ENCODE measurements at places on chromosomes 6 and 20.

DNA sequence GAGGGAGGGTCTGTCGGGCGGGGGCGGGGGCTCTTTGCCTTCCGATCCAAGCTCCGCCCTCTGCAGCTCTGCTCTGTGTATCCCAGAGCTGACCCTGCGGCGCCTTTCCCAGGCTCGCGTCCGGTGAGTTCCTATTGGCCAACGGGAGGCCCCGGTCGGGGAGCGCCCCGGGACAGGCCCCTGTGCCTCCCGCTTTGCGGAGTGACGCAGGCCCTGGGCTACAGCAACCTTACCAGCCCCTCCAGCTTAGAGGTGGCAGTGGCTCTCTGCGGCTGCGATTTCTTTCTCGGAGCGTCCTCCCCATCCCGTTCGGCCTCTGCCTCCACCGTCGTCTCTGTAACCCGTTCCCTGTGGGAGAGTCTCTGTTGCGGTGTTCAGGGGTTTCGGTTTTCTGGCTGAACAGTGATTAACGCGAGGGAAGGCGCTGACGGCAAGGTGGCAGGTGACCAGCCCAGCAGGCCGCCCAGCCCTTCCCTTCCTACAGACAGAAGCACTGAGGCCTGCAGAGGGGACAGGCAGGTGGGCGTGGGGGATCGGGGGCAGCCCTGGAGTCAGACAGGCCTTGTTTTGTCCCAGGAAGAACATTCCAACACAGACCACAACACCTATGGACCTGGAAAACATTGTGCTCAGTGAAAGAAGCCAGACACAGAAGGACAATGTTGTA, 18.1 kb upstream of the CEBPB start:
- peak; percentile 56 for DNase-seq

- no peak for DNase-seq
These were observed 195.7 kb upstream of the KCNK16 start for GRCh38 chr6:39518221-39518620.

DNA sequence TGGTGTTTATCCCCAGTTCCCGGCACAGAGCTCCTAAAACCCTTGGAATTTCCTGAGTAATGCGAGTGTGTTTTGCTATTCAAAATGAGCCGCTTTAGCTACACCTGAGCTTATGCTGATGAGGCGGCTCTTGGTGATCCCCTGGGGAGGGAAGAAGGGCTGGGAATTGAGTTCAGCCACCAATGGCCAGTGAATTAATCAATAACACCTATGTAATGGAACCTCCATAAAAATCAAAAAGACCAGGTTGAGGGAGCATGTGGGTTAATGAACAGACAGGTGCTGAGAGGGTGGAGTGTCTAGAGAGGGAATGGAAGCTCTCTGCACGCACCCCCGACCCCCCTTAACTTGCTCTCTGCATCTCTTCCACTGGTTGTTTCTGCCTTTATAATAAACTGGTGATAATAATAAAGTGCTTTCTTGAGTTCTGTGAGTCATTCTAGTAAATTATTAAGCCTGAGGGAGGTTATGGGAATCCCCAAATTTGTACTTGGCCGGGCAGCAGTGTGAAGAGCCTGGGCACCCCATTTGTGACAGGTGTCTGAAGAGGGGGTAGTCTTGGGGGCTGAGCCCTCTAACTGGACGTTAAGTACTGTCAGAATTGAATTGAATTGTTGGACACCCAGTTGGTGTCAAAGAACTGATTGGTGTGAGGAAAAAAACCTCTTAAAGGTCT, 24.6 kb upstream of the SERPINB1 start:
- DNase-seq: no peak

DNA sequence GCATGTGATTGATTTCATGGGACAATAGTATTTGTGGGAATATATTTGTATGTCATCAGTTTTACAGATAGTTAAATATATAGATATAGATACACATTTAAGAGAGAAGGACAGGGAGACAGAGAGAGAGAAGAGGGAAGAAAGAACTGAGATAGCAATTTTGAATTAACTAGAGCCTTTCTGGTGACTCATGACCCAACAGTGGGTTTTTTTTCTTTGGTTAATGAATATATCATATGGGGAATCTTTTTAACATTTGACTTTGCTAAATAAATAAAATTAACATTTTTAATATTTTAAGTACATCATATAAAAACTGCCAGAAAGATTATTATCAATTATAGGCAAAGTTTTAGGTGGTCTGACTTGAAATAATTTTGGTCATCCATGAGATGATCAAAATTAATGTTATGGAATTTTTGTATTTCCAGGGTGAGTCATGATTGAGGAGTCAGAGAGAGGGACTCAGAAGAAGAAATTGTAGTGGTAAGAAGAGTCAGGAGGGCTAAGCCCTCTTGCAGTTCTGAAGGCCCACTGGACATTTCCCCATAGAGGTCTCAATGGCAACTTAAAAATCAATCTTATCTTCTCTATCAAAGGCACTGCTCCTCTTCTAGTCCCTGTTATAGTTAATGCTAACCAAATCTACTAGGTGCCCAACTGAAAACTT, 508.1 kb upstream of the MAP3K7 start:
- no peak for DNase-seq

DNA sequence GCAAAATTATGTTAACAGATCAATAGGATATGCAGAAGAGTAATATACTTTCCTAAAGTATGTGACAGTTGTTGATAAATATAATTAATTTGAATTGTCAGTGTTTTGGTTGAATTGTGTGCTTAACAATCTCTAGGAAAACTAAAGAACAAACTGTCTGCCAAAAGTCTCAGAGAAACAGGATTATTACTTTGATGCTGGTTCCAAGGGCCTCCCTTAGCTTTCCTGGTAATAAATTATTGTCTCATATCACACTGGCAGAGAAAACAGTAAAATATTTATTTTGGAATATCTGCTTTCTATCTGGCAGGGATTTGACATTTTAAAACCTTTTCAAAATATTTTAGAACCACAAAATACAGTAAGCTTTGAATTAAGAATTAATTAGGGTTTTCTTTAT, 40.1 kb upstream of the CARMIL1 start:
- DNase-seq: no peak

- DNase-seq: no peak
These were observed 260.0 kb downstream of the FARS2 start for GRCh38 chr6:5521322-5521721.

- DNase-seq: no peak
These were observed 71.7 kb upstream of the ZMYND8 start for GRCh38 chr20:47428164-47428563.

DNA sequence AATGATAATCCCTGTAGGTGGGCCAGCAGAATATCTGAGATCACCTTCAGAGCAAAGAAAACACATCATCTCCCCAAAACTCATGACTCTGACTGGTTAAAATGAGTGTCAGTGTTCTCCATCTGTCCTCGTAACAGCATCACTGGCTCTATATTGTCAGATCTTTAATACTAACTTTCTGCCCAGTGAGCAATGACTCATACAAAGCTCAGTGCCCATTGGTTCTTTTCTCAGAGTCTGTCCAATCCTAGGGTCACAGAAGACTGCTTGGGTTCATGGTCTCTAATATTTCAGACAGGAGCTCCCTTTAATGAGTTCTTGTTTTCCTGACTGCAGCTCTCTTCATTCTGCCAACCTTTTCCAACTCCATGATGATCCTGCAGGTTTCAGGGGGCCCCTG, 36.4 kb downstream of the HLA-DPB1 start:
- DNase-seq: peak; percentile 66

- no peak for DNase-seq
These were observed 109.1 kb upstream of the PRSS16 start for GRCh38 chr6:27138406-27138805.

DNA sequence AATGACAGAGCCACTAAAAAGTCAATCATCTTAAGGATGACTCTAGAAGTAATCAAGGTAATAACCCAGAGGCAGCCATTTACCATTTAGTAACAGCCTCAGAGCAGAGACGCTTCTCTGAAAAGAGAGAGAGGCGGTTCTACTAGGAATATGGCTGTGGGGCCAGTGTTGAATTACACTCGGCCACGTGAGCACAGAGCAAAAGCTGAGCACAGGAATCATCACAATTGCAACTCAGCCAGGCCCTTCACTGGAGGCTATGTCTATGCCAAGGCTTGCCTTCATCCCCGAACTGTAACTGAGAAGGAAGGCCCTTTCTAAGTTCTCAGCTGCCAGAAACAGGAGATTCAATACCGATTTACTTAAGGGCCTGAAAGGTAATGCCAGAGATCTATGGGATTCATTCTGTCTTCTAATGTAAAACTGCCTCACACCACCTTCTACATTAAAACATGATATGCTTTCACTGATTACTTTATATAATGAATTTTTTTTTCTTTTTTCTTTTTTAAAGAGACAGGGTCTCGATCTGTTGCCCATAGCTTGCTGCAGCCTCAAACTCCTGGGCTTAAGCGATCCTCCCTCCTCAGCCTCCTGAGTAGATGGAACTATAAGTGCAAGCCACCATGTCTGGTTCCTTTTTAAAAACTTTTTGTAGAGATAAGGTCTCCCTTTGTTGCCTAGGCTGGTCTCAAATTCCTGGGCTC, 67.6 kb downstream of the NUDT3 start:
- peak; percentile 67 for DNase-seq

GRCh38 chr6:10098756-10099528, 315.9 kb downstream of the TFAP2A start:
- DNase-seq: peak; percentile 30

- DNase-seq: no peak
These were observed 322.1 kb upstream of the NT5E start for GRCh38 chr6:85127696-85128243.

DNA sequence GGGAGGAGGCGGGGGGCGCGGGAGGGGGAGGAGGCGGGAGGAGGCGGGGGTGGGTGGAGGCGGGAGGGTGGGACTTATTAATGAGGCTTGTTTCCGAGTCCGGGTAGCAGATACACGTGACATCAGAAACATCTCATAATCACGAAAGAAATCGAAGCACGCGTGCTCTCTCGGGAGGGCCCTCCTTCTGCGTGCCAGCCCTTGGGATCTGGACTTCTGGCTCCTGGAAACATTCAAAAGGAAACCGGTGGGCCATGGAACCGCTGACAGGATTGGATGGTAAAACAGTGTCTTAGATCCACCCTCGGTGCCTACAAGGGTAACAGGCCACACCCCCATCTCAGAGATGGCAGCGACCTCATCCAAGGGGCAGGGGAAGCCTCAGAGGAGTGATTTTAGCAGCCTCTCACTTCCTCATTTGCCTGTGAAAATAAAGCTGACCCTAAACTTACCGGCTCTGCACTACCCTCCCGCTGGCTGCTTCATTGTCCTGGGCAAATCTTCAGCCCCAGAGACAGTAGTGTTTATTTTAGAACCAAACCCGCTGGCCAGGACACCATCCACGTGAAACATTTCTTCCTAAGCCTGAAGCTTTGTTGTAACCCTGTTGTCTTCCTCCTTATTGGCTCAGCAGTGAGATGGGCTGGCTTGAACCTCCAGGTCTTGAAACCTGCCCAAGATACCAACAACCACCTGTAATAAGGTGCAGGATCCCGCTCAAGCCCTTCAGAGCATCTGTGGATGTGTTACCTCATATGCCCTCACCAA, 97.5 kb downstream of the PSMG4 start:
- peak; percentile 25 for DNase-seq

- no peak for DNase-seq
These were observed 78.9 kb upstream of the ISM1 start for GRCh38 chr20:13142143-13142542.

DNA sequence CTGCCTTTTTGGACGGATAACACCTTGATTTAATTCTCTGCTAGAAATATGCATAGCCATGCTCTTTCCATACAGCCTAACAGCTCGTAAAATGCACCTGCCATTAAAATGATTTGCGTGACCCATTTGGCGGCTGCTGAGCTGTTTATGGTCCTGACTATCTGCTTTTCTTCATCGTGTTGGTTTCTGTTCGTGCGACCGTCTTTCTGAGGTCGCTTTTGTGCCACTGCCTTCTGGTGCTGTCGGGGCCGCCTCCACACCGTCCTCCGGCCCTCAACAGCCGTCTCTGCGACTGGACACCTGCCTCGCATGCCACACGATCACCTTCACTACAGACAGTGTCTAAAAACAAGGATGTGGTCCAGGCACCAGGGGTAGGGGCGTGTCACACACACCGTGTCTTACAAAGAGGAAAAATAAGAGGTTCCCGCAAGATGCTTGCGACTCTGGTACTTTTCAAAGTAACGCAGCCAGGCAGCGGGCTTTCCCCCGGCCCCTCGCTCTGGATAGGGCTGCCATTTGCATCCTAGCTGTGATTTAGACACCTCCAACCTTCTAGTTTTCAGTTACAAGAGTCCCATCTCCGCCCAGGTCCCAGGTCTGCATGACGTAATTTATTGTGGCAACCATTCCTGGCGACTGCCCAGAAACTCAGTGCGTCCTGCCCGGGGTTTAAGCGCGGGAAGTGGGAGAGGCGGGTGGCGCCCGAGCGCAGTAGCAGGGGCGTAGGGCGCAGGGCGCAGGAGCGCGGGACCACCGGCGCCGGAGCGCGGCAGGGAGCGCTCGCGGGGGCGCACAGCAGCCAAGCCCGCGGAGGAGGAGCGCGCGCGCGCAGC, at the start of gene STMND1:
TSS of gene STMND1 (plus strand) at position 629 of the 836 bp plus-strand sequence. CDS start 208 bp downstream, outside the sequence.
- DNase-seq: peak; percentile 68

DNA sequence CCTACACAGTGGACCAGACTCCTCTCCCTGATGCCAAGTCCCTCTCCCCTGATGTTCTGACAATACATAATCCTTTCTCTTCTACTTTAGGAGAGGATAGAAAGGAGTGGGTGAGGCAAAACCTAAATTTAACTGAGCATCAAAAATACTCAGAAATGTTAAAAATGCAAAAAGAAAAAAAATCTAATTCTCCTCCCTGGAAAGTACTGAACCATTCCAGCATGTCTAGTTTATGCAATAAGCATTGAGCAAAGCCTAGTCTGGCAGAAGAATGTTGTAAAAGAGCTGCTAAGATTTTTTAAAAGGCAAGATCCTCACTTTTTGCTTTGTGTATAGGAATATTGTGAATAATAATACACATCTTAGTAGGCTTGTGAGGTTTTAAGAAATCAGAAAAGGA, 116.6 kb upstream of the STXBP5 start:
- DNase-seq: no peak

GRCh38 chr20:49297605-49298530, 20.0 kb upstream of the ZNFX1 start:
- no peak for DNase-seq

GRCh38 chr6:129645106-129645829, 64.7 kb downstream of the ARHGAP18 start:
- DNase-seq: no peak

- DNase-seq: no peak
These were observed 630 bp downstream of the PPP2R5D start for GRCh38 chr6:42984924-42985475.

GRCh38 chr6:16374016-16374415, 135.6 kb downstream of the GMPR start:
- DNase-seq: no peak

- no peak for DNase-seq
These were observed 77.6 kb upstream of the GGTLC1 start for GRCh38 chr20:24066076-24066700.

- peak; percentile 80 for DNase-seq
These were observed 112.2 kb upstream of the GRIK2 start for GRCh38 chr6:101281266-101281665.

DNA sequence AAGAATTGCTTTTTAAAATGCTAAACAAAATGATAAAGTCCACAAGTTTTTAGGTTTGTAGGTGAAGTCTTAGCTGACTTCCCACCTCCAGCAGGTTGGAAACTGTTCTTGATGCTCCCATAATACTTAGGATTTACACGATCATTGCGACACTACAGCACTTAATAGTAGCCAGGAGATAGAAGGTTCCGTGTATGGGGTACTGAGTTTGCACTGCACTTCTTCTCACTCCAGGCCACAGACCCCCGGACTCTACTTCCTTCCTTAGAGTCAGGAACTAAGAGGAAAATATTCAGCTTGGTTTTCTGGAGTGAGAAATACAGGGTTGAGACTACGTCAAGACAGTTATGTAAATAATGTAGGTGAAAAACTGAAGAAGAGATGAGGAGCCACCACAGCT, 56.1 kb upstream of the SGK1 start:
- DNase-seq: no peak

Measured in epithelial cell of esophagus (primary cell).